ENCODE measurements at places on chromosomes 3 and 15. TPM values are rescaled to one million over a fixed set of nuclear protein-coding genes. Genes with fewer than 3 reads are reported as not detected.

Gene CEP19
- 7.0 TPM for total RNA-seq

DNA sequence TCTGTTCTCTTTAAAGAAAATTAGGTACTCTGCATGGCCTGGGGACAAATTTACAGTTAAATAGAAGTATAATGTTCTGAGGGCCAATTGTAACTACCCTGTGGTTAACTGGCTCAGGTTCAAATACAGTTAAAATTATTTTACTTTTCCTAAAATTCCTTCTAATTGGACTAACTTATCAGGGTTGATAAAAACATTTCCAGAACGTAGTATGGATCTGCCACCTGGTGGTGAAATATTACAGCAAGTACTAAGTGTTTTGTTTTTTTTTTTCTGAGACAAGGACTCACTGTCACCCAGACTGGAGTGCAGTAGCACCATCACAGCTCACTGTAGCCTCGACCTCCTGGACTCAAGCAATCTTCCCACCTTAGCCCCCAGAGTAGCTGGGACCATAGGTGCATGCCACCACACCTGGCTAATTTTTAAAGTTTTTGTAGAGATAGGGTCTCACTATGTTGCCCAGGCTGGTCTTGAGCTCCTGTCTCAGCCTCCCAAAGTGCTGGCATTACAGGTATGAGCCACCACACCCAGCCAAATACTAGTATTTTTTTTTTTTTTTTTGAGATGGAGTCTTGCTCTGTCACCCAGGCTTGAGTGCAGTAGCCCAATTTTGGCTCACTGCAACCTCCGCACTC is 29.2 kb downstream of the NEO1 start:
- H3K36me3 ChIP-seq = no peaks in the 10 kb centered on the region
- peak; percentile 58 for DNase-seq
- H3K4me1 ChIP-seq = peaks cover 23% of the 10 kb centered on the region
- no peak overlapping the region for H3K4me3 ChIP-seq
- no peak overlapping the region for H3K27ac ChIP-seq
- no peaks in the 10 kb centered on the region for H3K27me3 ChIP-seq

DNA sequence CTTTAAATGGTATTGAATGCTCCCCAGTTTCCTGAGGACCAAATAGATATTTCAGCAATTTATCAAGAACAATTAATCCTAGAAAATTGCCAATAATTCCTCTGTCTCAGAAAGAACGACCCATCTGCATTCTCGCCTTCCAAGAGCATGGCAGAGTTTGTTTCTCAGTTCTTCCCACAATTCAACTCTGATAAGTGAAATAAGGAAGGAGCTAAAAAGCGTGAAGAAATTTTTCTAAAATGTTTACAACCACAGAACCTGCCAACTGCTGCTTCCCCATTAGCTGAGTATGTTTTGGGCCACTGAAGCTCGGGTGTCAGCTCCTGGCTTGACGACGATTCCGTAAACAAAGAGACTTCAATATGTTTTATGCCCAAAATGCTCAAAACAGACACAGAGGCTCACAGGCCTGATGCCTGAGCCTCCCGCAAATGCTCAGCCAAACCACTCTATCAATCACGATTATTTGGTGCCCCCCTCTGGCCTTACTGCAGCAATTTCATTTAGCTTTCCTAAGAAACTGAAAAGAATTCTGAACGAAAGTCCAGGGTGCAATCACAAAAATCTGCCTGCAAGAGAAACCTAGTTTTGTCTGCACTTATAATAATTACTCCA is 259.2 kb upstream of the CCDC54 start:
- H3K36me3 ChIP-seq = no peaks in the 10 kb centered on the region
- peak; percentile 75 for DNase-seq
- H3K27ac ChIP-seq = no peak overlapping the region
- no peaks in the 10 kb centered on the region for H3K27me3 ChIP-seq
- H3K4me3 ChIP-seq = no peak overlapping the region

GRCh38 chr15:92714477-92715401 is 59.2 kb upstream of the FAM174B start:
- peaks cover 31% of the 10 kb centered on the region for H3K27me3 ChIP-seq
- no peaks in the 10 kb centered on the region for H3K36me3 ChIP-seq
- H3K27ac ChIP-seq = no peak overlapping the region
- peak overlapping the region; percentile 59 for H3K4me3 ChIP-seq

GRCh38 chr3:176663837-176664831 is 533.1 kb downstream of the TBL1XR1 start:
- no peak overlapping the region for H3K4me3 ChIP-seq
- no peaks in the 10 kb centered on the region for H3K36me3 ChIP-seq
- H3K27ac ChIP-seq = no peak overlapping the region
- no peaks in the 10 kb centered on the region for H3K27me3 ChIP-seq
- H3K4me1 ChIP-seq = peaks cover 17% of the 10 kb centered on the region

Gene PLA2G4D
- not detected for total RNA-seq
